Karpas-422 (cell line): ENCODE measurements at places on chromosomes 3 and 15. TPM values are rescaled to one million over a fixed set of nuclear protein-coding genes. Genes with fewer than 3 reads are reported as not detected.

GRCh38 chr15:94682171-94682570 is 450.8 kb downstream of the MCTP2 start:
- H3K27me3 ChIP-seq = no peaks in the 10 kb centered on the region
- no peak overlapping the region for H3K4me3 ChIP-seq
- no peaks in the 10 kb centered on the region for H3K36me3 ChIP-seq
- H3K4me1 ChIP-seq = no peaks in the 10 kb centered on the region

GRCh38 chr3:184807549-184807948 is 4.4 kb upstream of the VPS8 start:
- no peaks in the 10 kb centered on the region for H3K27me3 ChIP-seq
- no peak overlapping the region for H3K4me3 ChIP-seq
- H3K4me1 ChIP-seq = peaks cover 27% of the 10 kb centered on the region
- H3K36me3 ChIP-seq = no peaks in the 10 kb centered on the region
- no peak for DNase-seq

DNA sequence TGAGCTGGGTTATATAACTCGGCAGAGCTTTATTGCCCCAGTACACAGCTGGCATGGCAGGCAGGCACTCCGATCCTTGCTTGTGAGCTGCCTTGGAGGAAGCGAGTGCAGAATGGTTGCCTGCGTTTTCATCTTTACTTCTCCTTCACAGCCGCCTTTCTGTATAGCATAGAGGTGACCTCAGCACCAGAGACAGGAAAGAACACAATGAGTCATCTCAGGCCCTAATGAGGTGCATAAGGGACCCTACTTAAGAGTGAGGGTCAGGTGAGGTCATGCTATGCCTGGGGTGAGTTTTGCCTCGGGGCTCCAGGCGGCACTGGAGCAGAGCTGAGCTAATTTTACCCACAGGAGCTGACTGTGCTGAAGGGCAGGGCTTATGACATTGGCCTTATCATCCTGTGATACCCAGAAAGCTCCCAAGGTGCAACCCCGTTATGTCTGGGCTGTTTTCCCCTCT is 43.5 kb downstream of the LPP start:
- H3K4me3 ChIP-seq = no peak overlapping the region
- DNase-seq = no peak
- H3K27me3 ChIP-seq = no peaks in the 10 kb centered on the region
- H3K4me1 ChIP-seq = no peaks in the 10 kb centered on the region
- no peaks in the 10 kb centered on the region for H3K36me3 ChIP-seq
- no peak overlapping the region for H3K27ac ChIP-seq

IQCF5 gene
- not detected in 2 replicates for total RNA-seq

WDR6 gene
- 82.1 and 110 TPM in 2 replicates for total RNA-seq

C3orf22 gene
- not detected in 2 replicates for total RNA-seq
